ENCODE measurements at places on chromosomes 13 and 19.

GRCh38 chr19:15372470-15372869, 7.1 kb downstream of the AKAP8 start:
- no peak for DNase-seq

- no peak for DNase-seq
Measured at GRCh38 chr13:51541809-51542258, 42.4 kb upstream of the WDFY2 start.

DNA sequence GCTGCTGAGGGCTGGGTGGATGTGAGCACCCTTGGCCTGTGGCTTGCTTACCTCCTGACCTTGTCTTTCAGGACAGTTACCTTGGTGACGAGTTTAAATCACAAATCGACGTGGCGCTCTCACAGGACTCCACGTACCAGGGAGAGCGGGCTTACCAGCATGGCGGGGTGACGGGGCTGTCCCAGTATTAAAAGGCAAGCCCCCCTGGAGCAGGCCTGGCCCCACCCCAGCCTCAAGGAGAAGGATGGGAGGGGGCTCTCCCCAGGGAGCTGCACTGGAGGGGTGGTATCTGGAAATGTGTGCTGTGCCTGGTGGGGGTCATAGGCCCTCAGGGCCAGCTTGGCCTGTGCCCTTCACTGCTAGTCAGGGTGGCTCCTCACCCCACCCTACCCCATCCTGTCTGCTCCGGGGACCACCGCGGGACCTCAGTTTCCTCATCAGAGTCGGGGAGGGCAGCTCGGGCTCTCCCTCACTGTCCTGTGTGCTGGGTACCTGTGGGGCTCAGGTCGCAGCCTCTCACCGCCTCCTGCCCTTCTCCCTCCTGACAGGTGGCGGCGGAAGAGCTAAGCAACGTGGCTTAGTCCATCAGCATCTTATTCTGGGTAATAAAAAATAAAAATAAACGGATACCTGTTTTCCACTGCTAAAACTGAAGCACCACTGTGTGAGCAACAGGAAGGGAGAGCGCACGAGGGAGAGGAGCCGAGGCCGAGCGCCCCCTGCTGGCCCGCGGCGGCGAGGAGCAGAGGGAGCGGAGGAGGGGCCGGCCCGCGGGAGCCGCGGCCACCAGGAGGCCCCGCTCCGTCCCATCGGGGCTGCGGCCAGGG, 29.8 kb downstream of the CERS1 start:
- peak; percentile 86 for DNase-seq

GRCh38 chr19:8705742-8706141, 7.1 kb upstream of the ACTL9 start:
- DNase-seq = no peak

- no peak for DNase-seq
Measured at GRCh38 chr13:48492096-48492440, 40.8 kb downstream of the RCBTB2 start.

GRCh38 chr13:44052780-44053184, 173.1 kb downstream of the LACC1 start:
- DNase-seq = peak; percentile 60

- DNase-seq = peak; percentile 79
Measured at GRCh38 chr19:47430041-47430802, 10.9 kb upstream of the MEIS3 start.

DNA sequence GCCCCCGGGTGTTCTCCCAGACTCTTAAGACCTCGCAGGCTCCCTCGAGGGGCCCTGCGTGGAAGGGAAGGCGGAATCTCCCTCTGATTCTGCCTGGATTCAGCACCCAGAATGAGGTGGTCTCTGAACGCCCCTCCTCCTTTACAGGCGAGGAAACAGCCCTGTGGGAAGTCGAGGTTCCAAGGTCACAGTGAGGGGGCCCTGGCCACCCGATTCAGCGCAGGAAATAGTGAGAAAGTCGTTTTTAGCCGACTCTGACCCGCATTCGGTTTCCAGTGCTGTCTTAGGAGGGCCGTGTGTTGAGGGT, 1.1 kb downstream of the BSG start:
- DNase-seq = peak; percentile 9

DNA sequence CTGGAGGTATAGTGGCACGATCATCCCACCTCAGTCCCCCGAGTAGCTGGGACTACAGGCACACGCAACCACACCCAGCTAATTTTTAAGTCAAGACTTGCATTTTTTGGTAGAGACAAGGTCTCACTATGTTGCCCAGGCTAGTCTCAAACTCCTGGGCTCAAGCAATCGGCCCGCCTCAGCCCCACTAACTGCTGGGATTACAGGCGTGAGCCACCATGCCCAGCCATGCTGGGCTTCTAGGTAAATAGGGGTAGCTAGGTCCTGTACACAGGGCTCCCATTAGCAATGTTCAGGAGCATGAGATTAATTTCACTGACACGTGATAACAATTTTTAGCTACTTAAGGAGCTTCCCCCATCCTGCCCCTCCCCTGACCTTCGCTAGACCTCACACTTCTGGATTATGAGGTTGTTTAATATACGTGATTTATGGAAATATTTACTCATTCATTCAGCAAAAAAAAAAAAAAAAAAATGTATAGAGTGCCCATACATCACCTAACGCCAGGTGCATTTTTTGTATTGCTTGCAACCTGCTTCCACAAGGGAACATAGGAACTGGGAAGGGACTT, 19.2 kb downstream of the TMEM272 start:
- no peak for DNase-seq

DNA sequence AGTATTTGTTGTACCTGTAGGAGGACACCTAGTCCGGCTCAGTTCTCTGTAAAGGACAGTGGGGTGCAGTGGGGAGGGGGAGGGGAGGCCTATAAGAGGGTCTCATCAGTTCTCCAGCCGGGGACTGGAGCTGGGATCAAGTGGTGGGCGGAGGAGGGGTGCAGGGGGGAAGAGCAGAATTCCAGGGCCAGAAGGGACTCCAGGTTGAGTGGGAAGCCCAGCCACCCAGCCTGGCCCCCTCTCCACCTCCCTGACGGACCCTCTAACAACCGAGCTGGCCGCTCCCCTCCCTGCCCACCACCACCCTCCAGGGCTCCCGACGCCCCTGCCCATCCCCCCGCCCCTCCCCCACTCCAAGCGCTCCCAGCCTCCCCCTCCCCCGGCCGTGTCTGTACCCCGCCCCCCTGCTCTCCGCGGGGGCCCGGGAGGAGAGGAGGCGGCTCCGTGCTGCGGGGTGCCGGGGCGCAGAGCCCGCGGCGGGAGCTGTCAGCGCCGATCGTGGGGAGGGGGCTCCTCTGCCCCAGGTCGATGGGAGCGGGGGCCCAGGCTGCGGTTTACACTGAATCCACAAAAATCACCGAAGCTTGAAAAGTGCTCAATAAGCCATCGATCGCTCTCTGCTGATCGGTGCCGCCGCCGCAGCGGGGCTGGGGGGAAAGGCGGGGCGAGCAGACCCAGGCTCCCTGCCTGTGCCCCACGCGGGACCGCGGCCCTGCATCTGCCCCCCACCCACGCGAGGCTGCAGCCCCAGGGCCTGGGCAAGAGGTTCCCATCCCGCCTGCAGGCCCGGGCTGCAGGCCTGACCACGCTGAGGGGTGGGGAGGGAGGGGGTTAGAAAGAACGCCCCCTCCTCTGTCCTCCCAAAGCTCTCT, 34.6 kb upstream of the ONECUT3 start:
- DNase-seq = peak; percentile 54

DNA sequence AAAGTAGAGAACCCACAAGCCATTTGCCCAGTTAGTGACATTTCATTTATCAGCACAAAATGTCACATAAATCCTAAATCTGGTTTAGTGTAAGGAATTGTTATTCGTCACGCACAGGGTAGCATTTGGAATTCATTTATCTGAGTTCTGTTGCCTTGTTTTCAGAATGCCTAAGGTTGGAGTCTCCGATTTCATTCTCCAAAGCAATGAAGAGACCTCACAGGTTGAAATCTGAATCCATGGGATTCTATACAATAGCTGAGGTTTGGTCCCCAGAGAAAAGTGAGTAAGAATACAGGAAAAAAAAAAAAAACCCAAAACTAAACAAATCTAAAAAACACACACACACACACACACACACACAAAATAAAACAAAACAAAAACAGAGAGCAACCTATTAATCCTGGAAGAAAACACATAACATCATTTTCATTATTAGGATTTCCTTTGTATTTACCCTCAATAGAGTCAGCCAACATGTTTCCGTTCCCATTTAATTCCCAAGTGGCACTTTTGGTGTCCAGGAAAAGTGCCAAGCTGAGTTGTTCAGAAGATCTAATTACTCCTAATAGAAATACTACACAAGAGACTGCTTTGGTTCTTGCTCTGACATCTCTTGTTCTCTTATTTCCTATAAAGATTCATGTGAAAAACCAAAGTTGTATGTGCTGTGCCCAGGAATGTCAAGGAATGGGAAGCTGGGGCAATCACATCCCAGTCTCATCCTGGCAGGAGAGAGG, 36.2 kb upstream of the LRCH1 start:
- DNase-seq = peak; percentile 16

- DNase-seq = no peak
Measured at GRCh38 chr19:17035842-17036424, 9.3 kb upstream of the CPAMD8 start.

- no peak for DNase-seq
Measured at GRCh38 chr13:33260168-33261098, 25.1 kb downstream of the STARD13 start.

- DNase-seq = no peak
Measured at GRCh38 chr13:97559981-97560380, 126.0 kb downstream of the RAP2A start.

DNA sequence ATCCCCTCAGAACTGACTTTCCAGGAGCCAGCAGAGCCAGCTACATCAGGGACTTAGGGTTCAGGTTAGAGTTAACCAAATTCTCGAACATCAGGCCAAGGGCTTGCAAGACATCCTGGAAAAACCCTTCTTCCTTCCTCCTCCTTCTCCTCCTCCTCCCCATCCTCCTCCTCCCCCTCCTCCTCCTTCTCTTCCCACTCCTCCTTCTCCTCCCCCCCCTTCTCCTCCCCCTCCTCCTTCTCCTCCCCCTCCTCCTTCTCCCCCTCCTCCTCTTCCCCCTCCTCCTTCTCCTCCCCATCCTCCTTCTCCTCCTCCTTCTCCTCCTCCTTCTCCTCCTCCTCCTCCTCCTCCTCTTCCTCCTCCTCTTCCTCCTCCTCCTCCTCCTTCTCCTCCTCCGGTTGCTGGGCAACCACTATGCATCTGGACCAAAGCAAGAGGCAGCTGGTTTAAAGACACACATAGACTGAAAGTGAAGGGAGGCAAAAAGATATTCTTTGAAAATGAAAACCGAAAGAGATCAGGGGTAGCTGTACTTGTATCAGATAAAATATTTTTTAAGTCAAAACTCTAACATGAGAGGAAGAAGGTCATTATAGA, 5.9 kb upstream of the CCL25 start:
- DNase-seq = no peak

GRCh38 chr13:49607761-49608160, 20.5 kb upstream of the ARL11 start:
- no peak for DNase-seq

GRCh38 chr13:98377635-98378378, 199.1 kb downstream of the STK24 start:
- DNase-seq = no peak

- DNase-seq = peak; percentile 67
Measured at GRCh38 chr19:45340232-45340898, at the start of gene KLC3. TSS of gene KLC3 (plus strand) at chr19:45340750. CDS start at chr19:45345542, 4,792 bp downstream.

GRCh38 chr13:65868099-65868498, 1362.0 kb downstream of the PCDH9 start:
- no peak for DNase-seq

DNA sequence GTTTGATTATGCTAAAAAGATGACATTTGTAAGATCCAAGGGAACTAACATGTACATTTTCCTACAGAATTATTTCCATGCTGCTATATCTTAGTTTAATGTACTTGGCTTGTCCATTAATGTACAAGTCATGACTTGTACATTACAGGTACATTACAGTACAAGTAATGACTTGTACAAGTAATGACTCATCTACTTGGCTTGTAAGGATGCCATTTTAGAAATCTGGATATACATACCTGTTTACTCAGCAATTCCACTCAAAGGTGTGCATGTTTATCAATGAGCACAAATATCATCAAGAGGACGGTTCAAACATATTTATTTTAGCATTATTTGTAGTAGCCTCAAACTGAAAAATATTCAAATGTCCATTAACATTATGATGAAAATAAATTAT, 87.0 kb upstream of the TRPC4 start:
- DNase-seq = no peak

- DNase-seq = no peak
Measured at GRCh38 chr13:110471833-110472162, 89.7 kb downstream of the RAB20 start.

DNA sequence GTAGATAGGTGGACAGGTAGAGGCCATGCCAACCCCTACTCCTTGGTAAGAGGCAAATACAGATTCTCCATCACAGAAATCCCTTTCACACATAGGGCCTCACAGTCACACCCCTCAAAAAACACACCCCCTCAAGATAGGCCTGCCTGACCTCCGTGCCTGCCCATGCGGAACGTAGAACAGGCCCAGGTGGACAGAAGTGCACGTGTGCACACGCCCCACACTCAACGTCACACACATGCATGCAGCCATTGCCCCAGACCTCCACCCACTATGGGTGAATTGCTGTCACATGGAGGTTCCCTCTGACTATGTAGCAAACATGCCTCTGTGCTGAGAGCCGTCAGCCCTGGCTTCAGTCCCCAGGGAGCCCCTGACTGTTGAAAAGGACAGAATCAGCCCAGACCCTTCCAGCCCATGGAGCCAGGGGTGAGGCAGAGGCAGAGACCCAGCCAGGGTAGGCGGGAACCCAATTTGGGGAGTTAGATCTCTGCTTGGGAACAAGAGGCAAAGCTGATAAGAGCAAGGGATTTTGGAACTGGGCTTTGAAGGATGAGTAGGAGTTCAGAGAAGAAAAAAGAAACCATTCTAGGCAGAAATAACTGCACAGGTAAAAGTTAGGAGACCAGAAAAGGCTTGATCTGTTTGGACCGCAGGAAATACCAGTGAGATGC, 3.1 kb downstream of the ANKRD24 start:
- DNase-seq = no peak

DNA sequence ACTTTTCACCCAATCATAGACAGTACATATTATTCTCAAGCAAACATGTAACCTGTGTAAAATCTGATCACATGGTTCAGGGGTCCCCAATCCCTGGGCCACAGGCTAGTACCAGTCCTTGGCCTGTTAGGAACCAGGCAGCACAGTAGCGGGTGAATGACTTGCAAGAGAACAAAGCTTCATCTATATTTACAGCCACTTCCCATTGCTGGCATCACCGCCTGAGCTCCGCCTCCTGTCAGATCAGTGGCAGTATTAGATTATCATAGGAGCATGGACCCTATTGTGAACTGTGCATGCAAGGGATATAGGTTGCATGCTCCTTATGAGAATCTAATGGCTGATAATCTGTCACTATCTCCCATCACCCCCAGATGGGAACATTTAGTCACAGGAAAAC, 133.1 kb downstream of the MAB21L1 start:
- DNase-seq = no peak

DNA sequence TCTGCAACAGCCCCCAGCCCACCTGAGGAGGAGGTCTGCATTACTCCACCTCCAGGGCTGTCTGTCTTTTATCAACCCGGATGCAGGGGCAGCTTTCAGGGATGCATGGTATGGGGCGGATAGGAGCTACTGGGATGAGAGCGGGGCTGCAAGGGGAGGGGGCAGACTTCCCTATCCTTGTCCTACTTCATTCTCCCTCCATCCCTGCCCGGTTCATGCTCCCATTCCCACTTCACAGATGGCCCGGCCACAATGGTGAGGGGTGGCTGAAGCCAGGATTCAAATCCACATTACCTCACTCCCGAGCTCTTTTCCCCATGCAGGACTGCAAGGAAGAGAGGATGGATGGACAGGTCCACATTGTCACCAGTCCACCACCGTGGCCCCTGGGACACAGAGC, 40.5 kb upstream of the VSTM2B start:
- no peak for DNase-seq

All from GM23338 (cell line).